Activated T-cell treated with anti-CD3 and anti-CD28 coated beads, Interleukin-2, amount 50 U/mL, for 4 hours (primary cell): ENCODE measurements at places on chromosomes 7 and 10.

GRCh38 chr7:153404124-153404523, 644.6 kb downstream of the ACTR3B start:
- DNase-seq, result no peak

- no peak for DNase-seq
These were observed 11.3 kb downstream of the KMT2C start for GRCh38 chr7:152424348-152425108.

- DNase-seq, result no peak
These were observed 267.8 kb downstream of the WDR37 start for GRCh38 chr10:1323951-1324350.

- peak; percentile 31 for DNase-seq
These were observed 316.5 kb downstream of the ADARB2 start for GRCh38 chr10:1420661-1421362.

DNA sequence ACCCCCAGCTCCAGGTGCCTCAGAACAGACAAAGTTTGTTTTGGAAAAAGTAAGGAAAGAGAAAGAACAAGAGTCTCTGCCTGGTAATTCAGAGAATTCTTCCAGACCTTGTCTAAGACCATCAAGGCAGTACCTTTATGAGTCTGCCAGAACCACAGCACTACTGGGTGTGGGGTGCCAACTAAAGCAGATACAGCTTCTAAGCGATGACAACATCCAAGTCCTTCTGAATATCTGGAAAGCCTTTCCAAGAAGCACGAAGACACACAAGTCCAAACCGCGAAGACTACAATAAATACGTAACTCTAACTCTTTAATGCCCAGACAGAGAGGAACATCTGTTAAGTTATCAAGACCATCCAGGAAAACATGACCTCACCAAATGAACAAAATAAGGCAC, 94.3 kb downstream of the SIRT1 start:
- DNase-seq, result no peak

DNA sequence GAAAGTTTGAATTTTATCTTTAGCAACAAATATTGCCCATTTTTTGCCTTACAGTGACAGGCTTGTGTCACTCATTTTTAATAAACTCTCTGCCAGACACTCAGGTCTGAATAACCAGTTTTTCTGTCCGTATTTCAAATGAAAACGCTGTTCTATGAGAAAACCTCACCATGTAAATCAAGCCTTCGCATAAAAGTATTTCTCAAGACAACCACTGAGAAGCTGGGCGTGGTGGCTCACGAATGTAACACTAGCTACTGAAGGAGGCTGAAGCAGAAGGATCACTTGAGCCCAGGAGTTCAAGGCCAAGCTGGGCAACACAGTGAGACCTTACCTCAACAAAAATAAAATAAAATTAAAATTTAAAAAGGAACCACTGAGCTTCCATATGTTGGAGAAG, 339.3 kb downstream of the PARD3 start:
- no peak for DNase-seq

DNA sequence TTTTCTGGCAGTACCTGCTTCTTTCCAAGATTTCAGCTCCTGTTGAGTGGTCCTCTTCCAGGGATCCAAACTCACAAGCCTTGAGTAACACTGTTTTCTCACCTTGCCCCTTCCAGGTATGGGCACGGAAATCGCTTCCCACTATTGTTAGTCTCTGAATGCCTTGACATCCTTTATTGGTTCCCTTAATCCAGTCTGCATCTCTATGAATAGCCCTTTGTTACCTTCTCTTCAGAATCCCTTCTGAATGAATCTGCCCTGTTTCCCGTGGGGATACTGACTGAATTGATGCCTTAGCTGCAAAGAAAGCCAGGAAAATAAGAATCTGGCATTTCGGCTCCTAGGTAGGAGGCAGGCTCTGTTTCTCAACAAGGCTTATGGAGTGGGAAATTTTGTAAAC, 467.7 kb downstream of the PLXNA4 start:
- DNase-seq, result no peak

DNA sequence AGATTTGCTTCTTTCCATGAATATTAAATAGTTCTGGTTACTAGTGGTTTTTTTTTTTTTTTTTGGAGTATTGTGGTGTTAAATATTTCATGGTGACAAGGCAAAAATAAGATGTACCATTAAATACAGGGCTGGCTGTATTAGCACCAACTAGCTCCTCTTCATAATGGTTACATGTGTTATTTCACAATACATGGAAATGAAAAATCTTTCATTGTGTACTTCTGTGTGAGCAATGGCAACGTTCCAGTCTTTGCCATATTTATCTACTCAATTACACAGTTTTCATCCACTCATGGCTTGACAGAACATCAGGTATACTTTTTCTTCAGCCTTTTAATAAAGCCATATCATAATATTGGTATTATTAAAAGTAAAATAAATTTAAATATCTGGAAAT, 394.7 kb upstream of the GRM3 start:
- DNase-seq, result no peak

DNA sequence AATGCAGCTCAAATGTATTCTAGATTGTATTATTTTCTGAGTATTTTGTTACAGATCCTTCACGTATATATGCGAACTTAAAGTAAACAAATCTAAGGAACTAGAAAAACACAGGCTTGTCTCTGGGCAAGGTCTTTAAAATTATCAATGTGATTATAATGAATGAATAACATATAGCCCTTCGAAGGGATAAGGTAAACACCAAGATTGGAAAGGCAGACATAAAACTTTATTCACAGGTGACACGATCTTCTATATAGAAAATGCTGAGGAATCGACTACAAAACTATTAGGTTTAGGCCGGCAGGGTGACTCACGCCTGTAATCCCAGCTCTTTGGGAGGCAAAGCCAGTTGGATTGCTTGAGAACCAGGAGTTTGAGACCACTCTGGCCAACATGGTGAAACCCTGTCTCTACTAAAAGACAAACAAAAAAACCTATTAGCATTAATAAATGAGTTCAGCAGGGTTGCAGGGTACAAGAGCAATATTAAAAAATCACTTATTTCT, 80.4 kb downstream of the CNNM2 start:
- no peak for DNase-seq

GRCh38 chr10:89090756-89091445, 100.3 kb downstream of the FAS start:
- no peak for DNase-seq

DNA sequence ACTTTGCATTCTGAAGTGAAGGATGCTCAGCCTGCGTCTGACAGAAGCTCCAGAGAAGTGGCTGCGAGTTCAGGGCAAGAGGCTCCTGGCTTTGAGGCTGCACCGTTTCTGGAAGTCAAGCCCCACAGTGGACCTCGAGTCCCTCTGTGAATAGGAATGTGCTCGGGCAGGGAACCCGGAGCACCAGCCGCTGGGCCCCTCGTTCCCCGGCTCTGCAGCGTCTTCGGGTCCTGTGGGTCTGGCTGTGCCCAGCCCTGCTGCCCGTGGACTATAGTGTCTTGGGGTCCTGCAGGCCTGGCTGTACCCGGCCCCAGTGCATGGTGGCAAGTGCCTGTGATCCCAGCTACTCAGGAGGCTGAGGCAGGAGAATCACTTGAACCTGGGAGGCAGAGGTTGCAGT, 45.3 kb upstream of the PRKAR1B start:
- DNase-seq, result no peak

DNA sequence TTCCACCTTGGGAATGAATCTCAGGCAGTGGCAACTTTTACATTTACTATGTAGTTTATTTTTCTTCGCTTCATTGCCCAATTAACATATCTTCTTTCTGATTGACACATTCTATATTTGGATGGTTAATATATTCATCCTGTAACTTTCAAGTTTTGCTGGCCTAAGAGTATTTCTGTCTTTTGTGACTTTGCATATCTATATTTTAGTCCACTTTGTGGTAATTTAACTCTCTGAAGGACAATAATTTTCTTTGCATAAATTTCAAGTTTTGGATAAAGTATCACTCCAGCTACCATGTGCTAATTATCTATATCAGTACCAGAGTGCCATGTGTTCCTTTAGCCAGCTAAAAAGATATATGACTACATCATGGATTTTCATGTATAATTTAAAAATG, 151.5 kb upstream of the KAT6B start:
- no peak for DNase-seq

DNA sequence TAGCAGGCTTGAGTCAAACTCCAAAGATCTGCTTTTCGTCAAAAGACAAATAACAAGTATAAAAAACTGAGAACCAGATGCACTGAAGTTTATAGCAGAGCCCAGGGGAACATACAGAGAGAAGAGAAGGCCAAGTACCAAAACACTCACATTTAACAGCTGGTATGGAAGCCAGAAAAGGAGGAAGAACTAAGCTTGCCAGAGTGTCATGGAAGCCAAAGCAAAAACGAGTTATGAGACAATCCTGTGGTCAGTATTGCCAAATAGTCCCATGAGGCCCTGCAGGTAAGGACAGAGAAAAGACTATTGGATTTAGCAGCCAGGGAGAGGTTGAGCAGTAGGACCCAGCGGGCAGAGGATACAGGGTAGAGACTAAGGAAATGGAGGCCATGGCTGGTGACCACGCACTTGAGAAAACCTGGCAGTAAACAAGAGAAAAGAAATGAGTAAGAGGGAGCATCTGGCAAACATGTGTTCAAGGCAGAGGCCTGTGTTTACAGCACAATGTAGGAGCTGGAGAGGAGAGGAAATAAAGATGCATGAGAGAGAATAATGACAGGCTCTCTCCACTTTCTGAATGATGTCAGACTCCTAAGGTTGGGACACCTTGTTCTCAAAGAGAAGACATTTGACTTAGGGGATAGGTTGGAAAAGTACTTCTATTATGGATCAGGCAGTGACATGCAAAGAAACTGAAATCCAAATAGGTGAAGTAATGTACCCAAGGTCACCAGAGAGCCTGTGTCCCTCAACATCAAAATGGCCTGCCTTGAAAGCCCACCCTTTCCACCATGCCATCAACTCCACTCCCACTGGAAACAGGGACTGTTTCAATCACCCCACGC, 9.1 kb downstream of the CREB3L2 start:
- DNase-seq, result no peak

- DNase-seq, result no peak
These were observed 50.0 kb upstream of the KMT2C start for GRCh38 chr7:152485826-152486225.

DNA sequence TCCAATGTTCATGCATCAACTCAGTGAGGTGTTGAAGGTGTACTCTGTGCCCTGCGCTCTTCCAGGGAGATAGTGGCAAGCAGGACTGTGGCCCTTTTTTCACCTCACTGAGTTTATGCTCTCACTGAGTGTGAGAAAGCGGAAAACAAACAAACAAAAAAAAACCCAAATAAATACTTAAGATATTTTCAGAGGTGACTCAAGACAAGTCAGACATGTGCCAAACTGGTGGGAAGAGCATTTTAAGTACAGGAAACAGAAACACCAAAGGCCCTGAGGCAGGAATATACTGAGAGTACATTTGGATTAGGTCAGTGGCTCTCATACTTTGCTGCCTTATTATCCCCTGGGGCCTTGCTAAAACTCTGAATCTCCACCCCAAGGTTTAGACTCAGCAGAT, 111.9 kb upstream of the IGFBP3 start:
- DNase-seq, result no peak

- DNase-seq, result no peak
These were observed 283.0 kb upstream of the MAGI2 start for GRCh38 chr7:79736418-79736817.

DNA sequence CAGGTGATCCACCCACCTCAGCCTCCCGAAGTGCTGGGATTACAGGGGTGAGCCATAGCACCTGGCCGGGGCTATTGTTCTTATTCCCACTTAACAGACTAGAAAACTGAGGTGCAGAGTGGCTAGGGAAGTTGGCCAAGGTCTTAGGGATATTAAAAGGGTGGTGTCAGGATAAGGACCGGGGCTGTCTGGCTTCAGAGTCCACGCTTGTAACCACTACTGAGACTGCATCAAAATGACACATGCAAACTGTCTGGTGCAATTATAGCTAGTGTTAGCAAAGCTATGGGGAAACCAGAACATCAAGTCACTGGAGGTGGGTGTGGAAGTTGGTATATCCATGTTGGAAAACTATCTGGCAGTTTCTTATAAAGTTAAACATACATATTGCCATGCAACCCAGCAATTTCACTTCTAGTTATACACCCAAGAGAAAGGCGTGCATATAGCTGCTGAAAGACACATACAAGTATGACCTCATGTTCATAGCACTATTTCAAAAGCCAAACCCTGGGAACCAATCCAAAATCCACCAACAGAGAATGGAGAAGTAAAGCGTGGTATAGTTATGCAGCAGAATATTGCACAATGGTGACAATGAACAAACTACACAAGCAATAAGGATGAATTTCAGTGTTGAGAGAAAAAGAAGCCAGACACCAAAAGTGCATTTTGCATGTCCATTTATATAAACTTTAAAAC, 33.9 kb upstream of the EEPD1 start:
- no peak for DNase-seq

GRCh38 chr7:51901489-51901840, 584.9 kb upstream of the COBL start:
- no peak for DNase-seq

DNA sequence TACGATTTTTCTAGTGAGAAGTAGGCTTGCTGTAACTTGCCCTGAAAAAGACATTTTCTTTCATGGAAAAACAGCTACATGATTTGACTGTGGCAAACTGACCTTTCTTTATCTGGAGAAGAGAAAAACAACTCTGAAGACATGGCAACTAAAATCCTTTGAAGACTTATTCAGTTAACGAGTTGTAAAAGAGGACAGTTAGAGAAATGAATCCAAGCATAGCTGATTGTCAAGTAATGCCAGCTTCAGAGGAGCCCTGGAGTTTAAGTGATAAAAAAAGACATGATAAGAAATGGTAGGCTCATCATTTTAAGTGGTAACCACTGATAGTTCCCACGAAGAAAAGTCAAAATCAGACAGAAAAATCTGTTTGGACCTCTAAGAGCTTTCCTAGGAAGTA, 19.6 kb downstream of the TMEM229A start:
- no peak for DNase-seq

DNA sequence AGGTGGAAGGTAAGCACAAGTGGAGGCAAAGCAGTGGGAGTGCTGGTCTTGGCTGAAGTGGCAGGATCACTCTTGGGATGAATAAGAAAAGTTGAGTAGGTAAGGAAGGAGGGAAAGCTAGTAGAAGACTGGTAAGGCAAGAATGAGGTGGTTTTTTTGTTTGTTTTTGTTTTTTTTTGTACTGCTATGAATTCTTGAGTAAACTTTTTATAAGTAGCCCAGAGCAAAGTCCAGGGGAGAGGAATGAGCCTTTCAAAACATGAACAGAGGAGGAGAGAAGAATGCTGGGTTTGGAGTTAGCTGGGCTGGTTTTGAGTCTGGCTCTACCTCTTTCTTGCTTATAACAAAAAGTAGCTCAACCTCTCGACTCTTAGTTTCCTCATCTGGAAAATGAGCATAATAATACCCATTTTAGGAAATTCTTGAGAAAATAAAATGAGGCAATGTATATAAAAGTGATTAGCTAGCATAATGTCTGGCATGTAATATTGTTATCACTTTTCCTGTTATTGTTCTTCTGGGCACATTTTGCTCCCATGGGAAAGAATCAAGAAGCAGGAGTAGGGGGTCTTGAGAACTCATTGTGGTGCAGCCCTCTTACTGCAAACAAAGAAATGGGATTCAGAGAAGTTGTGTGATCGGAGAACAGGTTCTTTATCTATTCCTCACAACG, 24.1 kb upstream of the LRRC17 start:
- no peak for DNase-seq
